ENCODE measurements at places on chromosomes 1 and 21.

- DNase-seq, result no peak
These were observed 619 bp upstream of the ZBTB8B start for GRCh38 chr1:32464191-32464715.

DNA sequence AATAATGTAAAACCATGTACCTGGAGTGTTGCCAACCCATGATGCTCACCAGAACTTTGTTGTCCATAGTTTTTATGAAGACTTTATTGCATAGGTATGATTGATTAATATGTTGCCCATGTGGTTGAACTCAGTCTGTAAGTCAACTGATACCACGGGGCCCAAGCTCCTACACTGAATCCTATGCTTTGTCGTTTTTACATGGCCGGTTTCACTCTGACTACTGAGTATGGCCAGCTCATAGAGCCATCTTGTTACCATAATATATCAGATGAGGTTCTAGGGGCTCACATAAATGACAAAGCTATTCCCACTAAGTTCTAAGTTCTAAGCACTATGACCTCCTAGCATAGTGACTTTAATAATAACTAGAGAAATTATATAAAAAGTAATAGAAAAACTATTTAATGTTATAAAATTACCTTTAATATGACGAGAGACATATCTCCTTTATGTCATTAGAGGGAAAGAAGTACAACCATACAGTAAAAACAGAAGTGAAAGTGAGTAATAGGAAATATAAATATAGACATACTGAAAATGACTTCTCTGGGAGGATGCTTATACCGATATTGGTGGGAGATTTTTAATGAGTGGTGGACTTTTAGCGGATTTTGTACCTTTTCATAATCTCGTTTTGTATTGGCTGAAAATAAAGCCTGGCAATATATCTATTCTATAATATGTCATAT is 983.4 kb upstream of the PRMT6 start:
- DNase-seq, result no peak

DNA sequence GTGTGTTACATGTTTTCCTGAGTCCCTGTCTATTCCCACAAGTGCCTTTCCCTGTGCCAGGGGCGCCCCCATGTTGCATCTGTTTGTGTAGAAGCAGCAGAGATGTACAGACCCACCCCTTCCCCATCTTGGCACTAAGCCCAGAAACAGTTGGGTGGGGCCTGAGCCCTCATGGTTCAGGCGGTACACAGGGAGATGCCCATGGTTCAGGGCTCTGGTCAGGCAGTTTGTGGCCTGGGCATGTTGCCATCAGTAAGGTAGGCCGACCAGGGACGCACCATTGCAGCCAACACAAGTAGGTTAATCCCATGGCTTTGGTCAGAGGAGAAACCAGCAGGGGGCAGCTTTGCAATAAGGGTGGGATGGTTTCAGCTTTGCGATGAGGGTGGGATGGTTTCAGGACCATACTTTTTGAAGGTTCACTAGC is 914 bp upstream of the ADGRB2 start:
- DNase-seq, result no peak

GRCh38 chr21:43944078-43944633 is 68.0 kb upstream of the TRAPPC10 start:
- DNase-seq, result no peak

DNA sequence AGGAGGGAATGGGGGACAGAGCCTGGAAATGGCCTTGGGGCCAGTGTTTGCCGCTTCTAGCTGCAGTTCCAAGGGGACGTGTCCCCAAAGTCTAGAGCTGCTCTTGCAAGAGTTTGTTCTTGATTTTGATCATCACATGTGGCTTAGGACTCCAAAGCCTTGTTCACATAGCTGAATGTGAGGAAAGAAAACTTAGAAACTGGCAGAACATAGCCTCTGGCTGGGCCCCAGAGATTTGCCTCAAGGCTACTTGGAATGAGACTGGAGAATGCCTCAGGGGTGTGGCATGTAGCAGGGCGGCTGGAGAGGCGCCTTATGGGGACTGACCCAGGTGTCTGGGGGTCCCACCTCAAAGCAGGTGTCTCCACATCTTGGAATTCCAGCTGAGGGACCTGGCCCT is 2.3 kb downstream of the PDXK start:
- DNase-seq, result no peak

GRCh38 chr1:231407547-231408396 is 14.3 kb downstream of the EGLN1 start:
- DNase-seq, result no peak

DNA sequence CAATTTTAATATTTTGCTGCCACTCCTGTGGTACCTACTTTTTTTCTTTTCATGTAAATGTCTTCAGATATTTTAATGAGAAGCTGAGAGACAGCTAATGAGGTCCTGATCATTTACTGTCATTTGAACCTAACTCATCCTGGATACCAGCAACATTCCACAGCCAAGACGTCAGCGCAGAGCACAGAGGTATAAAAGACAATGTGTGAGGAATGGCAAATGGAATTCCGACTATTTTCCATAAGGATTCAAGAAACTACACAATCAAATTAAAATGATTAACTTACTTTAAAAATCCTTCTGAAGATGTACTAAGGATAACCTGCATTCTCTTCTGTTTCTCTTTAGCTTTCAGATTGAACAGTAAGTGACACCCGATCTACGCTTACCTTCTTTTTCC is 38.8 kb downstream of the HEATR1 start:
- DNase-seq, result no peak

DNA sequence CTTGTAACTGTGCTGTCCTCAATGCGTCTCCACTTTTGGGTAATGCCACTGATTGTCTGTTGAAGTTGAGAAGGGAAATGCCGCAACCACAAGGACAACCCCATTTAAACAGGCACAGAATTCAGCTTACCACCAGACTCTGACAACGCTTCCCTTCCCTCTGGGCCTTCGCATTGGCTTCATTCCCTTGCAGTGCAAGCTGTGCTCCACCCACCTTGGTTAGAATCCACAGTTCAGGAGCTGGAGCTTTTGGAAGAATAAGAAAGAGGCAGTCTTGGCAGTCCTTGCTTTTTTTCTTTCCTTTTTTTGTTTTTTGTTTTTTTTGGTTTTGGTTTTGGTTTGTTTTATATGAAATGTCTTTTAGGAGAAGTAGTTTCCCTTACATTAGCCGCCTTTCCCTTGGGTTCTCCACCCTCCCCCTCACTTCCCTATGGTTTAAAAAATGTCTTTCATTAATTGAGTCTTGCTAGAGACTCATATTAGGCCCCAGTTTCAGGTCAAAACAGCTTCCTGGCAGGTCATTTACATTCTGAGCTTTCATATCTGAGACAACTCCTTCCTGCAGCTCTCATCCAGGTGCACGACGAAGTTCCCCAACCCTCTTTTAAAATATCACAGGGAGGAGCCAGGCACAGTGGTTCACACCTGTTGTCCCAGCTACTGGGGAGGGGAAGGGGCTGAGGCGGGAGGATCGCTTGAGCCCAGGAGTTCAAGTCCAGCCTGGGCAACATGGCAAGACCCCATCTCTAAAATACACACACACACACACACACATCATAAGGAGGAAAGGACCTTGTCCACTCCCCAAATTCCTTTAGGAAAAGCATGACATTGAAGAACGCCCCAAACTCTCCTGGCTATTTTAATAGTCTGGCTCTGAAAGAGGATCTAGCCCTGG is 20.7 kb upstream of the LAX1 start:
- DNase-seq, result no peak

GRCh38 chr1:197367627-197368026 is 99.6 kb downstream of the CRB1 start:
- DNase-seq, result no peak

- no peak for DNase-seq
These were observed 30.3 kb downstream of the UBASH3A start for GRCh38 chr21:42433946-42434551.

- no peak for DNase-seq
These were observed 61.2 kb downstream of the PTPRC start for GRCh38 chr1:198700016-198700392.

- no peak for DNase-seq
These were observed 67.5 kb downstream of the IVNS1ABP start for GRCh38 chr1:185249563-185249962.

- DNase-seq, result no peak
These were observed 181.6 kb downstream of the NCAM2 start for GRCh38 chr21:21179619-21180298.

GRCh38 chr1:7533006-7533405 is 238.1 kb upstream of the VAMP3 start:
- no peak for DNase-seq

DNA sequence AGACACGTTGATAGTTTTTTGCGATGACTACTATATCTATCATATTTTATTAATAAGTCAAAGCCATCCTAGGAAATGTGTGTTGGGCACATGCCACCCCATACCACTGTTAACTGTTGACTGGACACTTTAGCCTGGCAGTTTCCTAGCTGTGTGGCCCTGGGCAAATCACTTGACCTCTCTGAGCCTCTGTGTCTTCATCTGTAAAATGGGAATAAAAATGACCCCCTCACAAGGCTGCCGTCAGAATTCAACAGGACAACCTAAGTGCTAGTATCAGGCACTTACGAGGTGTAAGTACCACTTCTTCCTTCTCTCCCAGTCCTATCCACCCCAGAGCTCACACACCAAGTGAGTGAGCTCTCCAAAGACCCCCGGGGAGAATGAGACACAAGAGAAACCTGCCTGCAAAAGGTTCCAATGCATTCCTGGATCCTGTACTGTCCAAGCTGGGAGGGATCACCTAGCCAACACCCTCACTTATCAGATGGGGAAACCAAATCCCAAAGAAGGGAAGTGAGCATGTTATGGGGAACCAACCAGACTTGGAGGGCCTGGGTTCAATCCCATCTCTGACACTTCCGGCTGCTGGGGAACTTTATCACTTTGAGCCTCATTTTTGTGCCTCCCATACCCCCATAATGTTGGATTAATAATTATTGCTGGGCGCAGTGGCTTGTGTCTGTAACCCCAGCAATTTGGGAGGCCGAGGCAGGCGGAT is 24.9 kb downstream of the HSPG2 start:
- no peak for DNase-seq

DNA sequence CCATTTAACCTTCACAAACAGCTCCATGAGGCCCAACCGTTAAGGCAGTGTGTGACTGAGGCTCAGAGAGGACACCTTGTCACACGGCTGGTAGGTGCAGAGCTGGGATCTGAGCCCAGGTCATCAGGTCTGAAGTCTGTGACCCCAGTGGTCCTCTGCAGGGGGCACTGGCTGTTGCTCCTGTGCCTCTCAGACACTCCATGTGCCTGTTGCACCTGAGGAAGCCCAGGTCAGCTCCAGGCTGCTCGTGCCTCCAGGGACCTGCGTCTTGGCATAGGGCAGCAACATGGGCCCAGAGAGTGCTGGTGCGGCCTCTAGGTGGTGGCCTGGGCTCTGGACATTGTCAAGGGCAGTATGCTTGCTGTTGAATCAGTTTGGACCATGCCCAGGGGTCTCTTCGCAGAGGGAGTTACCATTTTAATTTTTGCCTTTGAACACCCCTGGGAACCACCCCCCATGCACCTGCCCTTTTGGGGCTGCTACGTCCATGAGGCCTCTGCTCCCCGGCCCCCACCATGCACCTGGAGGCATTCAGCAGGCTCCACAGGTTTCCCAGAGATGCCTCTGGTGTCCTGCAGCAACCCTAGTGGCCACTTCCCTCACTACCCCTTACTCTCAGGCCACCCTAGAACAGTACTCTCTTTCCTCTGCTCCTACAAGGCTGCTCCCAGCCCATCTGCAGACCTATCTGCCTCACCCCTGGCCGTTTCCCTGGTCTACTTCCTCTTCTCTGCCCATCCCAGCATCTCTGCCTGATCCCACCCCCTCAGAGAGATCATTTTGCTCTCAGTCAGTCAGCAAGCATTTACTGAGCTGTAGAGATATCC is 25.2 kb upstream of the EPS8L3 start:
- no peak for DNase-seq

DNA sequence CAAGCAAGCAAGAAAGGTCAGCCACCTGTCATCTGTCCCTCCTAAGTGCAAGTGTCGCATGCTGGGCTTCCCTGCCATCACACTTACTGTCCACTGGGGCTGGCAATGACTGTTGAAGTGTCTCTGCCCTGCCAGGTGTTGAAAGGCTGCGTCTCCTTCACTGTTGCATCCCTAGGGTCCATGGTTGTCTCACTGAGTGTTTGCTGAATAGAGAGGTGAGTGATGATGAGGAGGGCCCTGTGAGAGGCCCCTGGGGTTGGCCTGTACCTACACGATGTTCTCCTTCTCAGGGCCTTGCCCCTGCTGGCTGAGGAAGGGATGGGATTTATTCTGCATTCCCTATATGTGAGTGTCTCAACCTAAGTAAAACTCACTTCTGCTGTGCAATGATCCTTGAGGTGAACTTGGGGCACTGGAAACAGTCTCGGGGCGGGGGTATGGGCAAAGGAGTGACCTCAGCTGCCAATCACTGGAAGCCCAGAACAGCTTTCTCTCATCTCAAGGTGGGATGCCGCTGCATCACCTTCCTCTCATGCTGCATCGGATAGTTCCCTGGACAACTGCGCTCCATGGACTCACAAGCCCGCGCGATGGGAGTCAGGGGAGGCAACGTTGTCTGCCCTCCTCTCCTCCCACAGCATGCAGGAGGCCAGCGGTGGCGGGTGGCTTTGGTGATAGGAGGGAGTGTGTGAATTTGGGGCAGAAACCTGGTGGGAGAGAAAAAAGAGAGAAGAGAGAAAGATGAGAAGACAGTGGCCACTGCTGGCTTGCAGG is 35.8 kb upstream of the SOX13 start:
- DNase-seq, result no peak

DNA sequence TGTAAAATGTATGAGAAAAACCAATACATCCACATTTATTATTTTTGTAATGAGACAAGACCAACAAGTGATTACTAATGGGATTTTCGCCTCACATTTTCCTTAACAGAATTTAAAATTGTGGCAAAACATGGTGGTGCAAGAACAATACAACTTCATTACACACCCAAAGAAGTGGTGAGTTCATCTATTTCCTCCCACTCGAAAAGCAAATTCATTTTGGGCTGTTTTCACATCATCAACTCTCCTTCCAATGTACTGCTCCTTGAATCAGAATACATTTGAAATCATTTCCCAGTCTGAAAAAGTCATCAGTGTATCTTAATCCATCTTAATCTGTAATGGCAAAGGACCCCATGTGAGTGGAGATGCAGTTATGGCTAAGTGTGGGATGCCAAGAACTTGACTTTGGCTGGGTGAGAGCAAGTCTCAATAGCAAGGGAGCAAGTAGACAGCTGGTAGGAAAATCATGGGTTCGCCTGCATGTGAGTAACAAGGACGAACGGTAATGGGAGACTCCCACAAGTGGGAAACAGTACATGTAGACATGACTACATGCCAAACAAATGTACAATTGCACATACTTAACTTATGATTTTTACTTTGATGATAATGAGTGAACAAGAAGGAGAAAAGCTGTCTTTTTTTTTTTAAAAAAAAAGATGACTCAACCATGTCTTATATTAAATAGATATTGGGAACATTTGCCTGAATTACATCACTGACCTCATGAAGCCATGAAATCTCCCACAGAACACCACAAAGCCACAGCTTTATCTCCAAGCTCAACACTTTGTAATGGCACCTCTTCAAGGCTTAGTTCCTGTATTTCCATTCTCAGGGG is 46.0 kb downstream of the RUNX1 start:
- no peak for DNase-seq

DNA sequence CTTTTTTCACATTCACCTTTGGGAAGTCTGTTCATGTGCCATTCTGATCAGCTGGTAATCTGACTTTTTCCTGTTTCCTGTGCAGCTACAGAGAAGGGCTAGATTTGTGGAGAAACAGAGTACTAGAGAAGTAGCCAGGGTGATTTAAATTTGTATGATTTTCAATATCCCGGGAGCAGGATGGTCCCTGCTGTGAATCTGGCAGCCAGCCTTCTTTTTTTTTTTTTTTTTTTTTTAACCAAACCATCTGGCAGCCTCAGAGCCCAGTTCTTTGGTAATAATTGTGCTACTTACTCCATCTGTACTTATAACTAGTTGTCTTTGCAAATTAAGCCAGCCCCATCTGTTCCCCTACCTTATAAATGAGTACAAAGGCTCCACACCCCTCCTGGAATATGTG is 248.6 kb upstream of the DEPDC1 start:
- DNase-seq, result no peak

All from stimulated activated CD8-positive, alpha-beta memory T cell treated with anti-CD3 and anti-CD28 coated beads, Interleukin-4, amount 100 ng/mL, for 1 hour (primary cell).